Stimulated activated CD4-positive, alpha-beta T cell treated with anti-CD3 and anti-CD28 coated beads, Interleukin-12 subunit alpha, Interleukin-12 subunit beta, amount 100 ng/mL, for 4 hours (primary cell): ENCODE measurements at places on chromosomes 2 and 18.

GRCh38 chr2:31002537-31003150, 135.6 kb downstream of the GALNT14 start:
- no peak for DNase-seq

DNA sequence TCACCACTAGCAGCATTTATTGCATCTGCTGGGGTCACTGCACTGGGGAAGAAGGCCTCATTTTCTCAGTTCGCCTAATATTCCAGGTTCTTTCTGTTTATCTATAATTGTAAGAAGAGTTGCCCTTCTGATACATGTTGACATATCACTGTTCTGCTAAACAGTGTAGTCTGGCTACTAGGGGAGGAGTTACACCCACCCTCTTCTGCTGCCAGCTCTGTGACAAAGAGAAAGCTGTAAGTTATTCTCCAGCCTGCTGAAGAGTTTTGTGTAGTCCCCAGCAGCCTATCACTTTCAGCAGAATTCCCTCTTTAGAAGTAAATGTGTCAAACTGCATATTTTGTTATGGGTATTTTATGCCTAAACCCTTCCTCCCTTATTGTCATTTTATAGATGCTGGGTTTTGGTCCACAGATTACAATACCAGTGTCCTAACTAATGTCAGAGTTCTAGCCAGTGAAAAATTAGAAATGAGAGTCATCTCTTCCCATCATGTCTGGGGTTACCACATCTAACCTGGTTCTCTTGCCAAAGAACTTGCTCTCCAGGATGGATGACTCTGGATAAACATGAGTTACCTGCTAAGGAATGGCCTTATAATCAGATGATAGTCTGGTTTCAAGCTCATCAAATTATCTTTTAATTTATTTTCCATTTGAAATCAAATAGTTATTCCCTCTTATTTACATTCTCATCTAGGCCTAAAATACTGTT, 5.6 kb upstream of the MBOAT2 start:
- no peak for DNase-seq

GRCh38 chr2:2672249-2672648, 341.2 kb upstream of the MYT1L start:
- DNase-seq, result no peak

GRCh38 chr18:26121476-26121875, 12.2 kb upstream of the PSMA8 start:
- DNase-seq, result no peak

- DNase-seq, result no peak
These were observed 11.4 kb upstream of the B3GNT7 start for GRCh38 chr2:231384109-231384435.

- no peak for DNase-seq
These were observed 51.4 kb upstream of the MAP4K3 start for GRCh38 chr2:39488450-39488849.

DNA sequence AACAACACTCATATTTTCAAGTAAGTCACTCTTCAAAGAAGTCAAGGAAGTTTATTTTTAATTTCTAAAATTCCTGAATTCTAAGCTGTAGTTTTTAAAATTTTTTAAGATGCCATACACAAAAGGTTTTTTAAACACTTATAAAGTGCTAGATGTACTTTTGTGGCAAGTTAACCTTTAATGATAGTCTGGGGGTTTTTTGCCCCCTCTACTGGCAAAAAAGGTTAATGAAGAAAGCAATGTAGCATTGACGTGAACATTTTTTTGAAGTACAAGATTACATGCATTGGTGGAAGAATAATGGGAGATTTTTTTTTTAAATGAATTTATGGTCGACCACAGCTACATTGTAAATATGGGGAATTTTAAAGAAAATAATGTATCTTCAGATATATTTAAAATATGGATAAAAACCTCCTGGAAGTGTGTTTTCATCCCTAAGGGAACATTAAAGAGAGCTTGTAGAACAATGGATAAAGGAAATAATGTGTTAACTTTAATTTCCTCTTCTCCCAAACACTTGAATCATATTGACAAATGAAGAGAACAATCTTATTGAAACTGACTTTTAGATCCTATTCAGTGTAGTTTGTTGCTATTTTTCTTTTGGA, 12.6 kb downstream of the ITPRID2 start:
- no peak for DNase-seq

- DNase-seq, result no peak
These were observed 66.1 kb upstream of the NXPH2 start for GRCh38 chr2:138846216-138846821.

DNA sequence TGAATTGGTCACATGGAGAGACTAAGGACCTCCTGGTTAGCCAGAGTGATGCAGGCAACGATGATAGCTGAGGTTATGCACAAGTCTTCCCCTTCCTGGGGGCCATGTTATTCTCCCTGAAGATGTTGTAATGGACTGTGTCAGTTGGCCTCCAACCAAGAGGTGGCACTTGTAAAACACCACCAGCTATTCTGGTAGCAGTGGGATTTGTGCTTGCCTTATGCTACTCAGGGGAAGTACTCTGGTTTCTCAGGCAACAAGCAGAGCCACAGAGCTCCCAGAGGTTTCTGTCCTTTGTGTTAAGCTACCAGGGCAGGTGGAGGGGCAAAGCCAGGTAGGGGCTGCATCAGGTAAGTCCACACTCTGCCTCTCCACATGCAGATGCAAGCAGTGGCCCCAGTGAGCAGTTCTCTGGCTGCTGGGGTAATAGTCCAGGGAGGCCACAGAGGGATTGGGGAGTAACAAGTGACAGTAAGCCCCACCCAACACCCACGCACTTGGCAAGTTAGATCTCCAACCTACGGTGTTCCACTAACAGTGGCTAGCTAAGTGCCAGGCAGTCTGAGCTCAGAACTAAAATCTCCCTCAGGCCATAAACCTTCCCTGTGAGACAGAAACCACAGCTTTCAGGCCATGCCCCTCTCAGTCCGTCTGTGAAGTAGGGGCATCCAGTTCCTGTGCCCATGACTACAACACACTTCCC, 99.7 kb downstream of the RND3 start:
- DNase-seq, result no peak

GRCh38 chr2:26709323-26710110, 17.0 kb downstream of the KCNK3 start:
- DNase-seq, result no peak

DNA sequence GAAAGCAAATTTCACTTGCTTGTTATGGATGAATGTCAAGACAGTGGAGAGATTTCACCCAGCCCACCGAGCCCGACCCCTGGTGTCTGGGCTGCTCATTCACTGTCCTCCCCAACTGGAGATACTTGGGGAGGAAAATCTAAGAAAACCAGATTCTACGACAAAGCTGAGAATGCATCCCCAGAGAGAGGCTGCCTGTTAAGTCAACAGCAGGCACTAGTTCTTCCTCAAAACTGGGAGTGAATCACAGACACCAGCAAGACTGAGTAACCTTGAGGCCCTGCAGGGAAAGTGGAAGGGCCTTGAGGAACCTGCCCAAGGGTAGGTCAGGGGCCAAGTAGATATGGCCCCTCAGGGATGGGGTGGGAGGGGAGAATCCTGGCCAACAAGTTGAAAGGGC, 34.2 kb upstream of the MLPH start:
- DNase-seq, result no peak

- no peak for DNase-seq
These were observed 41.9 kb downstream of the EVA1A start for GRCh38 chr2:75518638-75519465.

DNA sequence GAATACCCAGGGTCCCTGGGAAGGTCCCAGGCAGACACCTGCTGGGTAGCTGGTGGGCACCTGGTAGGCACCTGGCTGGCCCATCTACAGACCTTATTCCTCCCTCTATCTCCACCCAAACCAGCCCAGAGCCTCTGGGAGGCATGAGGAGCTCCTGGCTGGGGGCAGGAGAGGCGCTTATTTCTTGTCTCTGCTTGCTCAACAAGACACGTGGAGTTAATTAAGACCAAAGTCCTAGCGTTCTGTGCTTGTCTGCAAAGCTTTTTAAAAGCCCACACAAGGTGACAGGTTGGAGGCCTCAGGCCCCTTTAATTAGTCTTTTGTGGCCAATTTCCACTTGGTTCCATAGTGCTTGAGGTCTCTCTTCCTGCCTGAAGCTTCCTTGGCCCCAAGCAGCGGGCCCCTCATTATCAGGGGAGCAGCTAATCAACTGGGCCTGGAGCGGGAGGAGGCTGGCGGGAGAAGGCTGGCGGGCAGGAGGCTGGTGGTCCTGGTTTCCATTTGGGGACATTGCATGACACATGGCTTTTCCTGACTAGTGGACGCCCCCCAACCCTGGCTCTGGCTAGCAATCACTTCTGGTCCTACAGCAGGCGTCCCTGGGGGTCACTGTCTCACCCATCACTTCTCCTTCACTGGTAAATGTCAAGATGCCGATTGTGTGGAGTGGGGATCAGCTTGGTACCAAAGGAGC, 65.4 kb upstream of the HDAC4 start:
- no peak for DNase-seq

GRCh38 chr2:7594211-7594610, 677.0 kb downstream of the RNF144A start:
- DNase-seq, result no peak

- no peak for DNase-seq
These were observed 134.1 kb upstream of the GLI2 start for GRCh38 chr2:120601566-120601965.

DNA sequence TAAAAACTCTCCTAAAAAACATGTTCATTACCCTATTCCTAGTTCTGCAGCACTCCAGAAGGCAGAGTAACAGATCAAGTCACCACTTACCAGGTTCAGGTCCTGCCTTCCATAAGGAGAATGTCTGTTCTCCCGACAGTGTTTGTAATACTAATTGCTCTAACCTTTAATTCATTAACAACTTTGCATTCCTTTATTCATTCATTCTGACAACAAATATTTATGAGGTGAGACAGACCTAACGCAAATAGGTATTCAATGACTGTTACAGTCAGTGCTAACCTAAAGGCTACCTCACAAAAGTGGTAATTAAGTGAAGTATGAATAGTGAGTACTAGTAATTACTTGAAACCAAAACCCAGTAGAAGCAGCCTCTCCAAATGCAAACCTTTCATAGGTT, 224.0 kb downstream of the AFF3 start:
- DNase-seq, result no peak

GRCh38 chr2:237722616-237723015, 76.0 kb upstream of the RBM44 start:
- DNase-seq, result no peak

DNA sequence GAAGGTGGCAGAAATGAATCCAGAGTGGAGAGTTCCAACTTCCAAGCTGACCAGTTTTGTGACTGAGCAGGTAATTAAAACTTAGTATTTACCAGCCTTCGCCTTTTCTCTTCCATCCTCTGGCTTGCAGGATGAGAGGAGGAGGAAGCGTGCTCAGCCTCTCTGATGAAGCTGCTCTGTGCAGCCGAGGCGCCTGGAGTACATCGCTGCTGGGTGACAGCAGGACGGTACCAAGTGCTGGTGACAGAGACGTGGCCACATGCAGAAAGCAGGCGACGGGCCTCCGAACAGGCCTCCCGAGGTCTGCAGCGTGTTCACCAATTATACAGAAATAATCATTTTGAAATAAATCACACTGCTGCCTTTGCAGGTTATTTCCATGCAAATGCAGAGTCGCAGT, 95.0 kb downstream of the MBP start:
- no peak for DNase-seq

GRCh38 chr2:17592731-17593409, 52.4 kb downstream of the VSNL1 start:
- no peak for DNase-seq

DNA sequence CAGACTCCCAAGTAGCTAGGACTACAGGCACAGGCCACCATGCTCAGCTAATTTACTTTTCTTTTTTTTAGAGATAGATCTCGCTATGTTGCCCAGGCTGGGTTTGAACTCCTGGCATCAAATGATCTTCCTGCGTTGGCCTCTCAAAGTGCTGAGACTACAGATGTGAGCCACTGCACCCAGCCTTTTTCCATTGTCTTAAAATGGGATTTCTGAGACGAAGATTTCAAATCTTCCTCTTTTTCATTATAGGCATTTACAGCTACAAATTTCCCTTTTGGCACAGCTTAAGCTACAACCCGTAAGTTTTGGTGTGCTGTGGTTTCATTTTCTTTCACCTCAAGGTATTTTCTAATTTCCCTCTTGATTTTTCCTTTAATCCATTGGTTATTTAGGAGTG, 8.6 kb downstream of the GNLY start:
- DNase-seq, result no peak

DNA sequence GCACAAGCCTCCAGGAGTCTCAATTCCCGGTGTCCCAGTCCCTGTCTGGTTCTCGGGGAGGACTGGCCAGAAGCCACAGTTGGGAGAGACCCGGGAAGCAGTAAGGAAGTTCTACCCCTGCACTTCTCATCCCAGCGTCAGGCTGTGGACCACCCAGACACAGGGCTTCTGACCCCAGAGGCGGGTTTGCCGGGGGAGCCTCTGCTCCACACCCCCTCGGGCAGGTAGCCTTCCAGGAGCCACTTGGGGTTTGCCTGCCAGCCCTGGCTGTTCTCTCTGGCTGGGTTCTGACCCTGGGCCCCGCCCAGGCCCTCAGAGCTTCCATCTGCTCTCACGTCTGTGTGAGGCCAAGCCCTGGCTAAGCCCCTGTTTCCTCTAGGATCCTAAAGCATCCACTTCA, 94.4 kb upstream of the GPC1 start:
- no peak for DNase-seq

DNA sequence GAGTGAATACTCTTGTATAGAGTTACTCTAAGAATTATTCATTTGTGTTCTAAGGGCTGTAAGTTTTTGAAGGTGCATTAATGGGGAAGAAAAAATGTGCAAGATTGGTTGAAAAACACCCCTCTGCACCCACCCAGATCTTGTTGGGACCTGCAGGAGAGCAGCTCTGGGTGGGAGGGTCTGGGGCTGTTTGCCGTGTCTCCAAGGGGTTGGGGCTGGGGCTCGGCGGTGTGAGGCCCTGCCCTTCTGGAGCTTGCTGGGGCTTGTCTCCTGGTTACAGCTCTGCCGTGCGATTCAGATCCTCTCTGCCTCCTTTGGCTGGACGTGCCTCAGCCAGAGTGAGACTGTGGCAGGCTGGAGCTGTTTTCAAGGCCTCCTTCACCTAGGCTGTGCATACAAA, 26.1 kb downstream of the IGFBP2 start:
- DNase-seq, result no peak

- DNase-seq, result no peak
These were observed 113.3 kb downstream of the MYO1B start for GRCh38 chr2:191358325-191359025.

DNA sequence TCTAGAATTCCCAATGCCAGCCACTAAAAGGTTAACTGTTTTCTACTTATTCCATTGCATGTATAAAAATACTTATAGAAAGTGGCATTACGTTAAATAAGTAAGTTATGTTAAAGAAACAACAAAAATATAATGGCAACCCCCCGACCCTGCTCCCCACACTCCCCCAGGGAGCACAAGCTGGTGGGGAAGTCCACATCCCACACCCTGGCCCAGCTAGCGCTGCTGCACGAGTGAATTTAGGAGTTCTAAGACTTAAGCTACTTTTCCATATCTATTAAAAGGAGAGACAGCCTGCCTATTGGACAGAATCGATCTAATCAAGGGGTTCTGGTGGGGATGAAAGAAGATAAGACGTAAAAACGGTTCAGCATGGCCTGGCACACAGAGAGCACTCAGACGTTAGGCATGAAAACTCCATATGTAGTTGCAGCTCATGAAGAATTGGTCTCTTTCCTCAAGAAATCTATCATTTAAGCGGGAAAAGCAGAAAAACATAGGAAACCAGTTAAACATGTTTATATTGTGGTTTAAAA, 16.6 kb downstream of the HJURP start:
- DNase-seq, result no peak

GRCh38 chr2:237322564-237322963, 91.4 kb downstream of the COL6A3 start:
- DNase-seq, result no peak

GRCh38 chr2:201127570-201127969, 11.6 kb downstream of the CFLAR start:
- no peak for DNase-seq

- peak; percentile 24 for DNase-seq
These were observed 84.8 kb downstream of the SH3RF3 start for GRCh38 chr2:109213646-109214433.
